Esophagus squamous epithelium (tissue), 5 donors: ENCODE measurements at places on chromosomes 12 and 14.

GRCh38 chr14:71070169-71070568 is 162.9 kb downstream of the PCNX1 start:
- no peaks in the 10 kb centered on the region for H3K36me3 ChIP-seq
- H3K27ac ChIP-seq, result no peak overlapping the region
- no peak overlapping the region for H3K4me3 ChIP-seq
- DNase-seq, result no peak

DNA sequence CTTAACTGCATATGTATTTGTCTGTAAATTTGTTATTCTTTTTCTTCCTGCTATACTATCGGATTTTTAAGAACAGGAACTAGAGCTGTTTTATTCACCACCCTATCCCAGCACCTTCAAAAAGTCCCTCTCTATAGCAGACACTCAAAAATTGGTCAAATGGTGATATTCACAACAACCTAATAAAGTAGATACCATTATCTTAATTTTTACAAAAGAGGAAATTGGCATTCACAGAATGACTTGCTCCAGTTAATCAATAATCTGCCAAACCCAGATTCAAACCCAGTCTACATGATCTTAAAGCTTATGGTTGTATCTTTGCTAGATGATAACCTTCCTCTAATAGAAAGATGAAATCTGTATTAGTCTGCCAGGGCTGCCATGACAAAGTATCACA is 426.6 kb downstream of the EGLN3 start:
- H3K27me3 ChIP-seq, result no peaks in the 10 kb centered on the region
- H3K4me3 ChIP-seq, result no peak overlapping the region
- no peak overlapping the region for H3K27ac ChIP-seq
- H3K4me1 ChIP-seq, result no peaks in the 10 kb centered on the region
- no peaks in the 10 kb centered on the region for H3K36me3 ChIP-seq

DNA sequence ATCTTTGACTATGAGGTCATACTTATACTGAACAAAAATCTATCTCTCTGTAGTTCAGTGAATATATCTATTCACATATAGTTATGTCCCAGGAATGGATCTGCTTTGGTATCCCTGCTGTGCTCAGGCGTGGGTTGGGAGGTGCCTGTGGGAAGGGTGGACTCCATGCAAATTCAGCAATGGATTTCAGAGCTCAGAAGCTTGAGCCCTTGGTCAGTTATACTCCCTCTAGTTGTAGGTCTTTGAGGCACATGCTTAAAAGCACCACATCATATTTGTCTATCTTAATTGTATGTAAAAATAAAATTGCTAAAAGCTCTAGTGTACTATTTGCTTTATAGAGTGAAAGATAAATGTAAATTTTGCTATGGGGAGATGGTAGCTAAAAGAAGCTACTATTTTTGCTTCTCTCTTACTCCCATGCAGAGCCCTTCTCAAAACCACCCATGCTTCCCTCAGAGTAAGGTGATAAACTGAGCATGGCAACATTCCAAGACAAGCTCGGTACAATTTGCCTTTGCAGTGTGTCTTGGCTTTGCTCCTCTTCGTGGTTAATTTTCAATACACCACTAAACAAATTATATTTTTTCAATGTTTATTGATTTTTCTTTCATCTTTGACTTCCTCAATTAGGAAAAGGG is 54.9 kb downstream of the SLC16A7 start:
- no peak for DNase-seq
- peaks cover 35% of the 10 kb centered on the region for H3K4me1 ChIP-seq

DNA sequence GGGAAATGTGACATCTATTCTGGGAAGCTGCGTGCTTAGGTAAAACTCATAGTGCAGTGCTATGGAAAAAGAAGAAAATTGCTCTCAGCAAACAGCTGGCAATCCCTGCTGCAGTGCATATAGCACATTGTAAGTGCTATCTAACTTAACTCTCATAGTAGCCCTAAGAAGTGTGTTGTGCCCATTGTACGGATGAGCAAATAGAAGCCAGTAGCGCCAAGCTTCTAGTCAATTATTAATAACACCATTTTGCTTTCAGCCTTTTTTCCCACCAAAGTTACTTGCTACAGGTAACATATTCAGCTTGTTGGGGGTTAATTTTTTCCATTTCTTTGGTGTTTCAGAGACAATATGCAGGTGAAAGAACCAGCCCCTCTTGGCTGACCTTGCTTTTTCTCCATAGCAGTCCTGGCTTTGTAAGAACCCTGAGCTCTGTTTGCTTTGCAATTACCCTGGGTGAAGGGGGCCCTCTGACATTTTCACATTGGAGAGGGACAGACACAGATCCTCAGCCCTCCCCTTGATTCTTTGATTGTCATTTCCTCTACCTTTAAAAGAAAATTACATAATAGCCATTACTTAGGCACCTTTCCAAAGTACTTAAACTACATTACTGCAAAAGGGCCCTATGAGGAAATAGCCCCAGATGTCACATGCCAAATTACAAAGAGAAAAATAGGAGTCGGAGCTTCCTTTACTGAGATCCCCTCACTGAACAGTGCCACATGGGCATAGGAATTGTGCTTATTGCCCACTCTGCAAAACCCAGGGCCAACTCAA is 576.2 kb upstream of the TBX3 start:
- H3K36me3 ChIP-seq, result no peaks in the 10 kb centered on the region
- no peaks in the 10 kb centered on the region for H3K27me3 ChIP-seq
- no peak overlapping the region for H3K27ac ChIP-seq
- no peak for DNase-seq
- H3K4me3 ChIP-seq, result no peak overlapping the region
- peaks cover 9% of the 10 kb centered on the region for H3K4me1 ChIP-seq

GRCh38 chr12:106138633-106139421 is at the start of gene NUAK1:
TSS of gene NUAK1 (minus strand) at chr12:106138954. CDS start at chr12:106138653, 301 bp downstream.
- peaks cover 69% of the 10 kb centered on the region for H3K4me1 ChIP-seq
- H3K36me3 ChIP-seq, result no peaks in the 10 kb centered on the region
- peak within 1 kb of the TSS; percentile 82 for H3K4me3 ChIP-seq
- no peak for DNase-seq
- H3K27ac ChIP-seq, result peak within 1 kb of the TSS; percentile 93

DNA sequence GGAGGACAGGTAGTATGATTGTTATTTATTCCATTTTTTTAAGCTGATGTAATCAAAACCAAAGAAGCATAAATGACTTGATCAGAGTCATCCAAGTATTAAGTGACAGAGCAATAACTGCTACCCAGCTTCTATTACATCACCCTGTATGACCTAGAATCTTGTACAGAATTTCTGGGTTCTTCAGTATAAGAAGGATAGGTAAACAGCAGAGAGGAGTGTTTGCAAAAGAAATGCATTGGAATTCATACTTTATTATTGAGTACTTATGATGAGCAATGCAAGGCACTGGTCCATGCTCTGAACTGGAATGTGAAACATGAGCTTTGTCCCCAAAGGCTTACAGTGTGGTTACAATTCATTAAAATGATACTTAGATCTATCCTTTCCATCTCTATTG is 916.8 kb downstream of the DIO2 start:
- H3K4me3 ChIP-seq, result no peak overlapping the region
- no peak for DNase-seq
- H3K27ac ChIP-seq, result no peak overlapping the region
- no peaks in the 10 kb centered on the region for H3K27me3 ChIP-seq
- H3K36me3 ChIP-seq, result no peaks in the 10 kb centered on the region

GRCh38 chr12:75170640-75171185 is 38.9 kb downstream of the KCNC2 start:
- no peaks in the 10 kb centered on the region for H3K27me3 ChIP-seq
- H3K27ac ChIP-seq, result no peak overlapping the region

GRCh38 chr12:24045816-24046257 is 96.4 kb upstream of the SOX5 start:
- no peak overlapping the region for H3K27ac ChIP-seq
- peak overlapping the region; percentile 5 for H3K4me3 ChIP-seq
- no peaks in the 10 kb centered on the region for H3K36me3 ChIP-seq
- H3K27me3 ChIP-seq, result no peaks in the 10 kb centered on the region
- H3K4me1 ChIP-seq, result no peaks in the 10 kb centered on the region

GRCh38 chr12:42819846-42820245 is 230.3 kb upstream of the PRICKLE1 start:
- H3K27me3 ChIP-seq, result no peaks in the 10 kb centered on the region
- H3K27ac ChIP-seq, result no peak overlapping the region
- no peaks in the 10 kb centered on the region for H3K36me3 ChIP-seq
- DNase-seq, result no peak

- no peak overlapping the region for H3K27ac ChIP-seq
- H3K4me3 ChIP-seq, result no peak overlapping the region
- no peak for DNase-seq
- H3K36me3 ChIP-seq, result no peaks in the 10 kb centered on the region
Observed at GRCh38 chr14:71348394-71348793, 441.1 kb downstream of the PCNX1 start.

DNA sequence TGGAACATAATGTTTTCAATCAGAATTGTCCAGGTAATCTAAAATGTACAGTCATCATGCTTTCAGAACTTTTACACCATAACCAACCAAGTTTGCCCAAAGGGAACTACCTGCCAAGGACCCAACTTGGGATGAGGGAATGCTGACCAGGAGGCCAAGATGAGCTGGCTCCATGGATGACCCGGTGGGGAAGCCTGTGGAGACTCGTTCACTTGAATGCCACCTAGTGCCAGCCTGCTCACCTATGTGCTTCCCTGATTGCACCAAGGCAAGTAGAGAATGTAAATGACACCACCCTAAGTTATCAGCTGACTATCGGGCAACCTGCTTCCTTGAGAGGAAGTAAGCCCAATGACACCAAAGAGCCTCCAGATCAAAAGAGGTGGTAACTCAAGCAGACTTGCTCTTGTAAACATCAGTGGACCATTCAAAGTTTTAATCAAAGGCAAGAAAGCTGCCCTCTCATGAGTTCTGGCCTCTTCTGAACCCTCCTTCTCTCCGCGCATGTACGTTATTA is 137.3 kb downstream of the TTC7B start:
- DNase-seq, result no peak
- no peaks in the 10 kb centered on the region for H3K36me3 ChIP-seq
- H3K27me3 ChIP-seq, result no peaks in the 10 kb centered on the region
- peak overlapping the region; percentile 10 for H3K27ac ChIP-seq
- H3K4me1 ChIP-seq, result peaks cover 49% of the 10 kb centered on the region

DNA sequence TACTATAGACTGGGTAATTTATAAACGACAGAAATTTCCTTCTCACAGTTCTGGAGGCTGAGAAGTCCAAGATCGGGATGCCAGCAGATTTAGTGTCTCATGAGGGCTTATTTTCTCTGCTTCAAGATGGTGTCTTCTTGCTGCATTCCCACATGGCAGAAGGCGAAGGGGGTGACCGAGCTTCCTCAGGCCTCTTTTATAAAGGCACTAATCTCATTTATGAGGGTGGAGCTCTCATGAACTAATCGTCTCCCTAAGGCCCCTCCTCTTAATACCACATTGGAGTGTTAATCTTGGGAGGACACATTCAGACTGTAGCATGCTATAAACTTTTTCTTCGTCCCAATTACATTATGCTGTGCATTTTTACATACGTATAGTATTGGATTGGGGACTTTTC is 200.4 kb upstream of the ARHGAP5 start:
- no peak for DNase-seq
- no peaks in the 10 kb centered on the region for H3K36me3 ChIP-seq
- H3K27me3 ChIP-seq, result no peaks in the 10 kb centered on the region
- H3K27ac ChIP-seq, result no peak overlapping the region

DNA sequence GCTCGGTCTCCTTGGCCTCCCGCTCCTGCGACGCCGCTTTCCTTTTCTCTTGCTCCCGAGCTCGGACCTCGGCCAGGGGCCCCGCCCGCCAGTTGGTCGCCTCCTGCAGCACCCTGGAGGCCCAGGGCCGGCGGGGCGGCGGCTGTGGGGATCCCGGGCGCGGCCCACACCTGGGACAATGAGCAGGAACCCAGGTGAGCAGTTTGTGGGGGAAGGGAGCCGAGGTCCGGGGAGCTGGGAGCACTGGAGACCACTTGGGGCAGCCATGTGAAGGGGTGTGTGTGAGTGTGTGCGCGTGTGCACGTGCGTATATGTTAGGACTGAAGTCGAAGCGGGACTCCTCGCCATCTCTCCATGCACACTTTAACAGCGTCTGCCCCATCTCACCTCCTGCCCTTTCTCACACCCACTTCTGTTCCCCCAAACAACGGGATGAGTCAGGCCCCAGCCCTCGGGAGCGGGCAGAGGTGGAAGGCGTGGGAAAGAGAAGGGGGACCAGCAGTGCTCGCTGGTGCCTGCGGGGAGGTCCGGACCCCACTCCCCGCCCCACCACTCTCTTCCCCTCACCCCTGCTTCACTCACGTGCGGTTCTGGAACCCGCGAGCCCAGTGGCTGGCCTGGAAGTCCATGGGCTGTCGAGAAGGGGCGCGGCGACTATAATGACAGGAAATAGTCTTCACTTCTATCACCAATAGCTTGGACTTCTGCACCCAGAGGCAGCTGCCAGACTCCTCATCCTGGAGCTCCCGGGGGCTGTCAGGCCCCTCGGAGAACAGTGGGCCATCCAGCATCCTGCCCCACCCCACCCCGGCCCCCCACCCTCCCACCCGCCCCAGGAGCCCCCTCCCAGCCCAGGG is 450 bp downstream of the DDN start:
- peaks cover 10% of the 10 kb centered on the region for H3K36me3 ChIP-seq
- no peak overlapping the region for H3K27ac ChIP-seq
- peaks cover 32% of the 10 kb centered on the region for H3K4me1 ChIP-seq
- peak overlapping the region; percentile 45 for H3K4me3 ChIP-seq
- no peak for DNase-seq

DNA sequence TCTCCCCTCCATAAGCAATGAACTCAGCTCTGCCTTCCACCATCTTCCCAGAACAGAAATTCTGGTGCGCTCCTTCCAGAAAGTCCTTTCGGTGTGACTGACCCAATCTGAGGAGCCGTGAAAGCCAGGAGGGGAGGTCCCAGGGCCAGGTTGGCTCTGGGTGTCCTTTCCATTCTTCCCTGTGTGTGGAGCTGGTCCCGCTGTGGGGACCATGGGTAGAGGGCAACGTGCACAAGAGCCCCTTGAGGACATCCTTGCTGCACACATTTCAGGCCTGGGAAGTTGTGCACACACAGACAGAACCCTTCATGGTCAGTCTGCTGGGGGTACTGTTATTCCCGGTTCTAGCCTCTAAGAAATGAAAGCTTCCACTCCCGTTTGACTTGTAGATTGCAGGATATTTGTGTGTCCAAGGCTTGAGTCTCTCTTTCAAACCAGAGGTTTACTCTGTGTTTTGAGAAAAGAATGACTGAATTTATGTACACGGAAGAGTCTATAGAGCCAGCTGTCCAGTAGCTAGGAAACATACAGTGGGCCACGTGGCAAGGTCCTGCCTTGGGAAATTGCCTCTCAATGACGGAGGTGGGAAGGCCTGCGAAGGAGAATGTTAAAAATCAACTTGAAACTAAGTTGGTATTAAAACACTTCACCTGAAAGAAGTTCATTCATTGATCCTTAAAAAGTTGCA is 10.1 kb downstream of the NFKBIA start:
- no peaks in the 10 kb centered on the region for H3K36me3 ChIP-seq
- H3K27me3 ChIP-seq, result no peaks in the 10 kb centered on the region
- no peak overlapping the region for H3K27ac ChIP-seq
- DNase-seq, result no peak

- H3K27me3 ChIP-seq, result peaks cover 15% of the 10 kb centered on the region
- no peak overlapping the region for H3K4me3 ChIP-seq
- no peaks in the 10 kb centered on the region for H3K36me3 ChIP-seq
- H3K27ac ChIP-seq, result no peak overlapping the region
- no peaks in the 10 kb centered on the region for H3K4me1 ChIP-seq
- no peak for DNase-seq
Observed at GRCh38 chr14:23657959-23658470, 21.9 kb downstream of the DHRS2 start.

GRCh38 chr14:61213191-61213621 is 67.9 kb downstream of the TMEM30B start:
- H3K27me3 ChIP-seq, result no peaks in the 10 kb centered on the region
- DNase-seq, result no peak
- no peaks in the 10 kb centered on the region for H3K4me1 ChIP-seq
- no peak overlapping the region for H3K4me3 ChIP-seq
- no peak overlapping the region for H3K27ac ChIP-seq

- DNase-seq, result no peak
- no peaks in the 10 kb centered on the region for H3K27me3 ChIP-seq
Observed at GRCh38 chr14:86788224-86788623, 1204.8 kb downstream of the GALC start.
